ENCODE measurements at places on chromosomes 2 and 18. TPM values are rescaled to one million over a fixed set of nuclear protein-coding genes. Genes with fewer than 3 reads are reported as not detected.

CRYGC gene
- total RNA-seq: not detected

ARHGEF4 gene
- total RNA-seq: 7.7 TPM

ARHGAP25 gene
- 0.13 TPM for total RNA-seq

SLC30A3 gene
- total RNA-seq: 4.8 TPM

MZT2B gene
- total RNA-seq: 425 TPM

HRH4 gene
- total RNA-seq: not detected

TTC21B gene
- 8.9 TPM for total RNA-seq

UGT1A3 gene
- not detected for total RNA-seq
